NCI-H524 treated with DMSO at 0.1 percent for 48 hours (cell line): ENCODE measurements at places on chromosomes 12 and 14.

- DNase-seq: no peak
These were observed 41.3 kb downstream of the MED13L start for GRCh38 chr12:116236148-116236731.

DNA sequence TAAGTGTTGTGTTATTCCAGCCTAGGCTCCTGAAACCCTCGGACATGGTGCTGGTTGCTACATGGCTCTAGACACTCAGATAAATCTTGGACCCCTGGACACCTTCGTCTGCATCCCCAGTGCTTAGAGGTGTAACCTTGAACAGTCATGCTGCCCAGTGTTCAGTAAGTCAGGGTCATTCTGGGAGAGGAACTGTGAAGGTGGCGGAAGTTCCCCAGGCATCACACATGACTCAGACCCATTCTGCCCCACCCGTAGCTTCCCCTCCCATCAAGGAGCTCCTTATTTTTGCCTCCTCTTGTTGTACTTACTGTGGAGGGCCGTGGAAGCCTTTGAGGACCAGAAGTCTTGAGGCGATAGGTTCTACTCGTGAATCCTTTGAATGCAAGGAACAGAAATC, 18.1 kb upstream of the SSPN start:
- DNase-seq: no peak

DNA sequence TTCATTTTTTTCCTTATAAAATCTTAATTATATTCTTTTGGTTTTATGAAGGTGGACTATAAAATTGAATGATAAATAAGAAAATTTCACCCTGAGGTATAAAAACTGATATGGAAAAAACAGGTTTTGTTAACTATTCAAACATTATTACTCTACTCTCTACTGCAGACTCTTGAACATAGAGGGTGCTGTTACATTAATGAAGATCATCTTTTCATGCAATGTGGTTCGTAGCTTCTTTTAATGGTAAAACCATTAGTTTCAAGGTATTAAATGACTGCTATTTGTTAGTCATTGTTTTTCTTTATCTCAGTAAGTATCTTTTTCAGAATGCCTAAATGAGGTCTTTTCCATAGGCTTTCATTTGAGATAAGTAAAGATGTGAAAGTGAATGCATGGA, 510.4 kb downstream of the SLC16A7 start:
- no peak for DNase-seq

- no peak for DNase-seq
These were observed 15.3 kb downstream of the EP400 start for GRCh38 chr12:131965073-131965472.
